ENCODE measurements at places on chromosomes 4 and X. TPM values are rescaled to one million over a fixed set of nuclear protein-coding genes. Genes with fewer than 3 reads are reported as not detected.

- H3K27ac ChIP-seq, result no peak overlapping the region
- H3K36me3 ChIP-seq, result no peaks in the 10 kb centered on the region
- no peak for DNase-seq
- no peak overlapping the region for H3K4me3 ChIP-seq
These were observed 508.1 kb downstream of the STIM2 start for GRCh38 chr4:27368781-27369180.

- no peaks in the 10 kb centered on the region for H3K36me3 ChIP-seq
- no peak for DNase-seq
- H3K4me3 ChIP-seq, result no peak overlapping the region
- no peak overlapping the region for H3K27ac ChIP-seq
These were observed 294.3 kb upstream of the IGFBP7 start for GRCh38 chr4:57404483-57404882.

DNA sequence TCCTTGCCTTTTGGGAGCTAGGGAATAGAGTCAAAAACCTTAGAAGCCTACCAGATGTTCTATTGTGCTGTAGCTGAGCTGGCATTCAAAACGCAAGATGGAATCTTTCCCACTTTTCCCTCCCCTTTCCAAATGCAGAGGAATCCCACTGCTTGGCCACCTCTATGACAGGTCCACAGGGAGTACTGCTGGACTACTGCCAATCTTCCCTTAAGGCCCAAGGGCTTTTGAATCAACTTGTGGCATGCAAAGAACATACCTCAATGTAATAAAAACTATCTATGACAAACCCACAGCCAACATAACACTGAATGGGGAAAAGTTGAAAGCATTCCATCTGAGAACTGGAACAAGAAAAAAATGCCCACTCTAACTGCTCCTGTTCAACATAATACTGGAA is 139.2 kb upstream of the AGTR2 start:
- no peaks in the 10 kb centered on the region for H3K27me3 ChIP-seq
- no peak overlapping the region for H3K27ac ChIP-seq
- DNase-seq, result no peak
- no peak overlapping the region for H3K4me3 ChIP-seq
- no peaks in the 10 kb centered on the region for H3K36me3 ChIP-seq
- H3K4me1 ChIP-seq, result no peaks in the 10 kb centered on the region

DNA sequence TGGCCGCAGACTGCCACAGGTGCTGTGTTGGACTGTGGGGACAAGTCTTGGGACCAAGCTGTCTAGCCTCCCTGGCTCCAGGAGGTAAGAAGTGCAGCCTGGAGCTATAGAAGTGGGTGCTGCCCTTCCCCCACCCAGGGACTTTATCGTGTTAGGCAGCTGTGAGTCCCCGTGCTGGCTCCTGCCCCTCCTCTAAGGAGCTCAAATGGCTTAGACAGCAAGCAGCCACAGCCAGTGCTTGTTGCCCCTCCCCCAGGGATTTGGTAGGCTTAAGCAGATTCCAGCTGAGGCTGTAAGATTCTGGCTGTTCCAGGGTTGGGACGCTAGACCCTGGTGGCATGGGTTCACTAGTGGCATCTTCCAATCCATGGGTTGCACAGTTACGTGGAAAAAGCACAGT is 979.4 kb upstream of the PCDH10 start:
- no peak overlapping the region for H3K4me3 ChIP-seq
- no peaks in the 10 kb centered on the region for H3K4me1 ChIP-seq
- H3K27me3 ChIP-seq, result no peaks in the 10 kb centered on the region

DNA sequence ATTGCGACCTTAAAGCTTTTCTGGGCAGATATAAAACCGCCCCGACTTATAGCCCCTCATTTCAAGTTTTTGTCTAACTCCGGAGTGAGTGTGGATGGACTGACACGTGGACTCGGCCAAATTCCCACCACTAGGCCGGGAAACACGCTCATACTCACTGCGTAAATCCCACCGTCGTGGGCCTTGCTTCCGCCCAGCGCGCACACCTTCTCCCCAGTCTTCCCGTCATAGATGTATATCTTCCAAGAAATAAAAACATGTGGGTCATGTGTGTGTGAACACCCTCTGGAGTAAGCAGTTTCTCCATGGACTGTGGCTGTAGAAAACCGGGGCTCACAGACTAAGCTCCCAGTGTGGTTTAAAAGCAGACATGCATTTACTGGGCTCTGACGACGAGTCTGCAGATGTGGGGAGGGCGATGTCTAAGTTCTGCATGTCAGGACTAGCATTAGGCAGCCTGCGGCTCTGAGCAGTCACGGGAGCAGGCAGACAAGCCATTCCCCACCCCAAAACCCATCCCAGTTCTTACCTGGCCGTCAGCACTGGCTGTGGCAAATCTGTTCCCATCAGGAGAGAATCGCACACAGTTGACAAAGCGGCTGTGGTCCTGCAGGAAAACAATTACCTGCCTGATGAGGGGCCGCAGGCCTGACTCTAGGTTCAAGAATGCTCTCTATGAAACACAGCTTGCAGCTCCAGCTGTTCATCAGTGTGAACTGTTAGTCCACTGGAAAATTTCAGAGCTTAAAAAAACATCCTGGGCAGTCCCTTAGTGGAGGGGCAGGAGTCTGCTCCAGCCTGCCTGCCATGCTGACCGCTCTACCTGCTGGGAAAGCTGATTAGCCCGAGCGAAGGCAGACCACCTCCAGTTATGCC is 28.2 kb downstream of the WDR1 start:
- peaks cover 99% of the 10 kb centered on the region for H3K36me3 ChIP-seq
- no peaks in the 10 kb centered on the region for H3K27me3 ChIP-seq
- H3K4me3 ChIP-seq, result no peak overlapping the region

DNA sequence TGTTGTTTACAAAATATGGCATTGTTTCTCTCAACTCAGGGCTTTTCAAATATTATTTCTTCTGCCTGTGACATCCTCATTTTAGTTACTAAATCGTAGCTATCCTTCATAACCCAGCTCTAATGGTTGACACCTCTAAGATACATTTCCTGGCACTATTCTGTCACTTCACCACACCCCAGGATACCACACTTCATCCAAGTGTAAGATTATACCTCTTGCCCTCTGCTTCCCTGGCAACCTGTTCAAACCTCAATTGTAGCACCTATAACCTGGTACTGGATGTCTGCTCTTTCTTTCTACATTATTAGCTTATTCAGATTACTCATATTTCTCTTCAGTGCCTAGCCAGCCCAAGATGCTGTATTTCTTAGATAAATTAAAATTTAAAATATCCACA is 175.7 kb upstream of the SPIN4 start:
- no peak overlapping the region for H3K4me3 ChIP-seq
- H3K27me3 ChIP-seq, result no peaks in the 10 kb centered on the region
- no peaks in the 10 kb centered on the region for H3K4me1 ChIP-seq
- H3K36me3 ChIP-seq, result no peaks in the 10 kb centered on the region
- no peak overlapping the region for H3K27ac ChIP-seq

DNA sequence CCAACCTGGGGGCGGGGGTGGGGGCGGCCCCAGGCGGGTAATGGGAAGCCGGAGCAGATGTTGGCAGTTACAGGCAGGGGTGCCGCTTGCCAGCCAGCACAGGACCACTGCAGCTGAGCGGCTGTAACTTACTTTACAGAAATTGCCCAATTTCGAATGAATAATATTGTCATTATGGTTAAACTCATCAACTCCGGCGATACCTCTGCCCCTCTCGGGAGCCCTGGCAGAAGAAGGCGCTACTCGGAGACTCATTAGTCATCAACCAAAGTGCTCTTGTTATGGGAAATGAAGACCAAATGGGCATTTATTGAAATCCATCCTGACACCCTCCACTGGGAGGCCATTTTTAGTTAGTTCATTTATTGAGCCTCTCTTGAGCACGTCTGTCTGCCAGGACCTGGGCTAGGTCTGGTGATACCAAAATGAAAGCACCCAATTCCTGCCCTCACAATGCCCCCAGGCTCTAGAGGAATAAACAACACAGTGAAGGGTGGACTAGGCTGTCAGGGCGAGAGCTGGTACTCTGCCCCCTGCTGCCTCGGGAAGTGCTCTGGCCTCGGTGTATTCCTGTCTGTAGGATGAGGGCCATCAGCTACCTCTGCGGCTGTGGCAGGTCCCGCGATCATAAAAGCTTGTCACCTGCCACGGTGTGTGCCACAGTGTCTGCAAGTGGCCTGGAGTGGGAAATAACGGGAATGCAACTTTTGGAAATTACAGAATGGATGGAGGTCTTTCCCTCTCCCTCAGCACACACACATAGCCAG is 159.1 kb upstream of the PSAPL1 start:
- H3K27ac ChIP-seq, result no peak overlapping the region
- DNase-seq, result no peak
- H3K4me1 ChIP-seq, result no peaks in the 10 kb centered on the region
- H3K36me3 ChIP-seq, result no peaks in the 10 kb centered on the region

GRCh38 chr4:153541456-153542096 is 75.4 kb downstream of the TMEM131L start:
- H3K36me3 ChIP-seq, result peaks cover 58% of the 10 kb centered on the region
- DNase-seq, result no peak
- H3K4me1 ChIP-seq, result peaks cover 53% of the 10 kb centered on the region
- no peak overlapping the region for H3K27ac ChIP-seq
- no peak overlapping the region for H3K4me3 ChIP-seq

DNA sequence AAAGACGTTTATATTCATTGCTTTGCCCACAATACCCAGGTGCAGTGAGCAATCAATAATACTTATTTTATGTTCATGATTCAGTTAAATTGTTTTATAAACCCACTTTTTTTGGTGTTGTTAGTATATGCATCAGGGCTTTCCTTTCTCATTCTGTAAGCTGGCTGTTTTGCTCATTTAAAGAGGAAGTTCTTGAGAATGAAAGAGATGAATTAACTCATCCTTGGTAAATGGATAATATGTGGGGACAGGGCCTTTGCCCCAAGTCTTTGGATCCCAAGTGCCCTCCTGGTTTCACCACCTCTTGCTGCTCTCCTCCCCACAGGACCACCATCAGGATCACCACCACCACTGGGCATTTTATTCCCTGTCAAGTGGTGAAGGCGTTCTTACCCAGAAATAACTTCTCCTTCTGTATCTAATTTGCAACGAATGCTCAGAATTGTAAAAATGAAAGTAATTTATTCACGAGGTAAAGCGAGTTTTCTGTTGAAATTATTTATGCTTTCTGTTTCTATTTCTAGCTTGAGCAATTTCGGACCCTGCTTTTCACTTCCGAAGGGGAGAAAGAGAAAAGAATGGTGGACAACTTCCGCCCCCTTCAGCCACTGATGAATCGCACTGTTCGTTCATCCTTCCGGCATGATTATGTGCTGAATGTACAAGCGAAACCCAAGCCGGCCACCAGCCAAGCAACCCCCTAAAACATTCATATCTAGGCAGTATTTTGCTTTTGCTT is 8.2 kb upstream of the ZRSR2 start:
- H3K4me1 ChIP-seq, result peaks cover 12% of the 10 kb centered on the region
- peak overlapping the region; percentile 62 for H3K4me3 ChIP-seq

DNA sequence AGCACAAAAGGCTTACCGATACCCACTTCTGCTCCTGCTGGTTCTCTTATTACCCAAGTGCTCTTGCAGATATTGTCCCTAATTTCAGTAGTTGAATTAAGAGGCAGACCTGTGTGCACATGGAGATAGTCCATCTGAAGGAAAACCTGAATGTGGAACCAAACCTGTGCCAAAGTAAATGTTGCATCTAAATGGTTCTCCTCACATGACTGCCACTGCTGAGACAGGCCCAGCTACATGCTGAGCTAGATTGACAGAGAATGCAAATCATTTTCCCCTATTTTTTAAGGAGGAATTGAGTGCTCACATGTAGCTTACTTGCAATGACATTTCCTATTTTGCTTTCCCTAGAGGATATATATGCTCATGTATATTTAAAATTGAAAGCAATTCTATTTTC is 609.1 kb upstream of the TECRL start:
- no peak overlapping the region for H3K27ac ChIP-seq
- H3K36me3 ChIP-seq, result no peaks in the 10 kb centered on the region
- H3K4me3 ChIP-seq, result no peak overlapping the region
- DNase-seq, result no peak

- no peaks in the 10 kb centered on the region for H3K27me3 ChIP-seq
- no peak overlapping the region for H3K27ac ChIP-seq
- no peaks in the 10 kb centered on the region for H3K36me3 ChIP-seq
- H3K4me3 ChIP-seq, result no peak overlapping the region
- no peak for DNase-seq
These were observed 93.7 kb downstream of the MXRA5 start for GRCh38 chrX:3252744-3253143.

DNA sequence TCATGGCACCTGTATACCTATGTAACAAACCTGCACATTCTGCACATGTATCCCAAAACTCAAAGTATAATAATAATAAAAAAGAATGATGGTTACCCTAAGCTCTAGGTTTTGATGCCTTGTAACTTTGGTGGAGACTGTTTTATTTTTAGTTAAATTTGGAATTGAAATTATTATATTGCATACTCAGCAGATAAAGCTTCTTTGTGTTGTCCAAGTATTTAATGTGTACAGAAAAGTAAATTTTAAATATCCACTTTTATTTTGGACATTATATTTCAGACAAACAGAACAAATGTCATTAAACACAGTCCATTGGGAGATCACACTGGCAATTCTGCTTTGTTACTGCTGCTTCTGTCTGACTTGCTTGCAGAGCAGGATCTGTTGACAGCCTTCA is 684.5 kb upstream of the CT83 start:
- no peaks in the 10 kb centered on the region for H3K4me1 ChIP-seq
- no peak overlapping the region for H3K4me3 ChIP-seq
- no peak overlapping the region for H3K27ac ChIP-seq

GRCh38 chr4:109967798-109968520 is 55.3 kb downstream of the EGF start:
- H3K4me3 ChIP-seq, result no peak overlapping the region
- no peak overlapping the region for H3K27ac ChIP-seq
- H3K36me3 ChIP-seq, result no peaks in the 10 kb centered on the region
- H3K27me3 ChIP-seq, result no peaks in the 10 kb centered on the region
- H3K4me1 ChIP-seq, result peaks cover 17% of the 10 kb centered on the region

DNA sequence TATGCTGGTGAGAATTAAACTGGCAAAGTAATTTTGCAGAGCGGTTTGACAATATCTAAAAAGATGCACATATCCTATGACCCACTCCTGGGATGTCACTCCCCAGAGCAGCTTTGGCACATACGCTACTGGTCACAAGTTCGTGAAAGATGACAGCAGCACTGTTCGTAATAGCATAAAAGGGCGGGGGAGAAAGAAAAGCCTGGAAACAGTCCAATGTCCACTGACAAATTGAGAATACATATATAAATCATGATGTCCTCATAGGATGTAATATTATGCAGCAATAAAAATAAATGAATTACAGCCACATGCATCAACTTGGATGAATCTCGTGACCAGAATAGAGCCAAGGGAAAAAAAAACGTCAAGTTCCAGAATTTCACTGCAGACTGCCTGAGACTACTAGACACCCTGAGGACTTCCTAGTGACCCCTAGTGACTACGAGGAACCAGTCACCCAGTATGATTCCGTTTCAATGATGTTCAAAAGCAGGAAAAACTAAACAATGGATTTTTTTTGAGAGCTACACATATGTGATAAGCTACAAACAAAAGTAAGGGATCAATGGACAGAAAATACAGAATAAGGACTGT is 1.8 kb downstream of the PCSK1N start:
- H3K4me3 ChIP-seq, result no peak overlapping the region
- no peak overlapping the region for H3K27ac ChIP-seq
- peaks cover 9% of the 10 kb centered on the region for H3K27me3 ChIP-seq
- H3K36me3 ChIP-seq, result no peaks in the 10 kb centered on the region

GRCh38 chrX:130030826-130031225 is 48.4 kb downstream of the BCORL1 start:
- H3K4me1 ChIP-seq, result no peaks in the 10 kb centered on the region
- H3K27ac ChIP-seq, result no peak overlapping the region
- no peak for DNase-seq

- DNase-seq, result no peak
- no peaks in the 10 kb centered on the region for H3K27me3 ChIP-seq
- H3K4me1 ChIP-seq, result no peaks in the 10 kb centered on the region
These were observed 18.0 kb upstream of the METAP1 start for GRCh38 chr4:98977557-98977956.

Gene TRIM60
- not detected for total RNA-seq

Gene CXCL6
- total RNA-seq, result not detected

Gene DDIT4L
- total RNA-seq, result not detected

Gene MAGEB17
- not detected for total RNA-seq

Gene SLC10A4
- total RNA-seq, result 0.25 TPM

Gene SLC25A5
- total RNA-seq, result 145 TPM
